ENCODE measurements at places on chromosomes 1 and 21.

DNA sequence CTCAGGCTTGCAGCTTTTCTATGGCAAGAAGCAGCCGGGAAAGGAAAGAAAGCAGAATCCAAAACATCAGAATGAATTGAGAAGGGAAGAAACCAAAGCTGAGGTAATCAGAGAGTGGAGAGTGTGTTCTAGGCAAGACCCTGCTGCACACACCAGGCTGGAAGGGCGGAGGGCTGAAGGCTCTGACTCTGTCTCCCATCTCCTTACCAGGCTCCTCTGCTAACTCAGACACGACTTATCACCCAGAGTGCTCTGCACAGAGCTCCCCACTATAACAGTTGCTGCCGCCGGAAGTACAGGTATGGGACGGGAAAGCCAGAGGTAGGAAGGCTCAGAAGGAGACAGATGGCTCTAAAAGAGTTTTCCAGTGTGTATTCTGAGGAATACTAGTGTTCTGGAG, 1.2 kb downstream of the SCNM1 start:
- no peak for DNase-seq

DNA sequence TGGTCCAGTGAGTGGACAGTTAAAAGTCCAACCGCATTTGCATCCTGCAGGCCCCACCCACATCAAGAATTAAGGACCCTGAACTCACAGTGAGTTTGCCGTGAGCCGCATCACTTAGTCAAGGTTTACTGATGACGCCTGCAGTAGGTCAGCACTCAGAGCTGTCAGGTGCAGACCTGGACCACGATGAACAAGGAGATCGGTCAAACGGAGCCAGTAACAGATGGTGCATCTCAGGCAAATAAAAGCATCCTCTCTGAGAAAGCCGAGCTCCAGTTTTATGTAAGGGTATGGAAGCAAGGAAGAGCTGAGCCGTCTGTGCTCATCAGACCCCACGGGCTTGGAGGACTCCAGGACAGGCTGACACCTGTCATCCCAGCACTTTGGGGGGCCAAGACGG, 4.5 kb downstream of the PRDM15 start:
- DNase-seq, result no peak

DNA sequence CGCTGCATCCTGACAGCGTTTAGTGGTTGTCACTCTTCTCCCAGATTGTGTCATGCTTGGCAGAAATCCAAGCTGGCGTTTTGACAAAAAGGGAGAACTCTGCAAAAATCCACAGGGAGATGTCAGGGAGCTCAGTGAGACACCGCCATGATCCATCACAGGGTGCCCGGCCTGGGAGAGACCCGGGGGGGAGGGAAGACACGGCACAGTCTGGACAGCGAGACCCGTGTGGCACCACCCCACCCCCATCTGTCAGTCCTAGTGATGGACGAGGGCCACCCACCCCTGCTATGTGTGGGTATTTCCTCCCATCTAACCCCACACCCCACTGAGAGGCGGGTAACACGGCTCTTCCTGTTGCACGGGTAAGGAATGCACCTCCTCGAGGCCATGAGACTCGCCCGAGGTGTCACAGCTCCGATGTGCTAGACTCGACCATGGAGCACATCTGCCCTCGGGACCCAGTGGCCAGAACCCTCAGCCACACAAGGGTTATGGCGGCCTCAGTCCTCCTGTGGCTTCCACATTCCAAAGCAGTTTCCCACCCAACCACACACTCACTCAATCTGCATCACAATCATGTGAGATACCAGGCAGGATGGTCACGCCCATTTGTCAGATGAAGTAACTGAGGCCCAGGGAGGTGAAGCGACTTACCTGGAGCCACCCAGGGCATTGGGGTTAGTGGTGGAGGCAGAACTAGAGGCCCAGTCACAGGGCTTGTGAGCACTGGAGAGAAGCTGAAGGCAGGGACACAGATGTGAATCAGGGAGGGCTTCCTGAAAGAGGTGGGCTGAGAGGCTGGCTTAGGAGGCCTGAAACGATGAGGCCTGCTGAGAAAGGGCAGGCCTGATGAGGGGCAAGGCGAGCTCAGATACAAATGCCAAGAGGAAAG, 688.5 kb downstream of the MATN1 start:
- DNase-seq, result no peak

GRCh38 chr1:230543085-230543484, 99.2 kb upstream of the COG2 start:
- no peak for DNase-seq

GRCh38 chr1:201648066-201648906, 109.4 kb downstream of the NAV1 start:
- no peak for DNase-seq

DNA sequence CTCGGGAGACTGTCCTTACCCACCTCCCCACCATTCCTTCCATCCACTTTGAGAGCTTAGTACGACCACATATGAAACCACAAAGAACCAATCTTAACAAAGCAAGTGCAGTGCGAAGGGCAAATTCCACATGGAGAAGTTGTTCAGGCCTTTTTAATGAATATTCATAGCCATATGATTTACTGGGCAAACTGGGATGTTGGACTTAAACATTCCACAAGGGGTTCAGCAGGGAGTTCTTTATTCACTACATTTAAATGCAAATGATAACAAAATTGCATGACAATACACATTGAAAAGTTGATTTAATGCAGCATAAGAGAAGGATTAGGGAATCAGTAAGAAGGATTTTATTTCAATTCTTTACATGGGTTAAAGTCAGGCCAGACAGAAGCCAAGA, 14.7 kb downstream of the NMNAT2 start:
- no peak for DNase-seq

DNA sequence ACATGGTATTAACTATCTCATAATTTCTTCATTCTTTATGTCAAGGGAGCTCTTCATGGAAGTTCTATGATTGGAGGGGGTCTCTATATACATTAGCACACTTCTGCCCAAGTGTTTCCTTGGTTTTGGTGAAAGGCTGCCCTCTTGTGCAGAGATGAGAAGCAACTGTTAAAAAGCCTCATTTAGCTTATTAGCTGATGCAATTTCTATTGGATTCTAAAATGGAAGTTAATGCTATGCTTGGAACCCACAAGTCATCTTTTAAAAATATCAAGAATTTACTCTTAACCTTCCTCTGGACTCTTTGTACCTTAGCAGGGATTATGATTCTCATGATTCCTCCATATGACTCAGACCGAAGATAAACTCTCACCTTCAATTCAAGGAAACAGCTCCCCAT, 328.9 kb downstream of the PTBP2 start:
- DNase-seq, result peak; percentile 9

All from HS-5 (cell line).